Mucosa of descending colon (tissue), 3 donors: ENCODE measurements at places on chromosomes 4 and X. TPM values are rescaled to one million over a fixed set of nuclear protein-coding genes. Genes with fewer than 3 reads are reported as not detected.
A peak's percentile ranks its signal among the peaks of the same experiment; 100 is the strongest.

The SPANXA1 gene
- total RNA-seq: not detected

GRCh38 chr4:76801621-76802235 is 96.2 kb downstream of the SOWAHB start:
- DNase-seq: no peak

GRCh38 chr4:85873566-85873965 is 398.6 kb downstream of the ARHGAP24 start:
- no peak for DNase-seq

The IL2 gene
- total RNA-seq: not detected

- no peak for DNase-seq
These were observed 49.0 kb downstream of the SH2D1A start for GRCh38 chrX:124395145-124395880.

DNA sequence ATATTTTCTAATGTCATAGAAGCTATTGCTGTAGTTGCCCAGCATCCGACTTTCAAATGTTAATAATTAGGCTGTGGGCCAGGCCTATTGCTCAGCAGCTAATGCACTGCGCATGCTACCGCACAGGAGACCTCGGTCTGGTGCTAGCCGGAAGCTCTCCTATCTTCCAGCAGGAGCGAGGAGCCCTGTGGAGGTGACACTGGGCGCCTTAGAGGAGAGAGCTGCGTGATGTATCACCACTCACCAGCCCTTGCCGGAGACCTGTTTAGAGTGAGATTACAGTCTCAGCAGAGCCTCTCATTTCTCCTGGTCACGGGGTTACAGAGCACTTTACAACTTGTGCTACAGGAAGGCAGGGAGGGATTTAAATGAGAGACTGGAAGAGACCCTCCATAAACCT is 31.1 kb upstream of the MID1IP1 start:
- DNase-seq: no peak

The PCDH10 gene
- total RNA-seq: 0.32 TPM

DNA sequence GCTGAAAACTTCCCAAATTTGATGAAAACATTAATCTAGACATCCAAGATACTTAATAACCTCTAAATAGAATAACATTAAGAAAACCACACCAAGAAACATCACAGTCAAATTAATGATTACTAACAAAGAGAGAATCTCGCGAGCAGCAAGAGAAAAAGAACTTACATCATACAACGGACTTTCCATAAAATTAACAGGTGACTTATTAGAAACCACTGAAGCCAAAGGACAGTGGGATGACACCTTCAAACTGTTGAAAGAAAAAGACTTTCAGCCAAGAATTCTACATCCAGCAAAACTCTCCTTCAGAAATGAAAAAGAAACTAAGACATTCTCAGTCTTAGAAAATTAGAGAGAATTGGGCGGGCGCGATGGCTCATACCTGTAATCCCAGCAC is 232.0 kb downstream of the SNCA start:
- no peak for DNase-seq

- DNase-seq: no peak
These were observed 743.3 kb upstream of the SLIT2 start for GRCh38 chr4:19508442-19508841.

The RBMXL3 gene
- total RNA-seq: not detected

DNA sequence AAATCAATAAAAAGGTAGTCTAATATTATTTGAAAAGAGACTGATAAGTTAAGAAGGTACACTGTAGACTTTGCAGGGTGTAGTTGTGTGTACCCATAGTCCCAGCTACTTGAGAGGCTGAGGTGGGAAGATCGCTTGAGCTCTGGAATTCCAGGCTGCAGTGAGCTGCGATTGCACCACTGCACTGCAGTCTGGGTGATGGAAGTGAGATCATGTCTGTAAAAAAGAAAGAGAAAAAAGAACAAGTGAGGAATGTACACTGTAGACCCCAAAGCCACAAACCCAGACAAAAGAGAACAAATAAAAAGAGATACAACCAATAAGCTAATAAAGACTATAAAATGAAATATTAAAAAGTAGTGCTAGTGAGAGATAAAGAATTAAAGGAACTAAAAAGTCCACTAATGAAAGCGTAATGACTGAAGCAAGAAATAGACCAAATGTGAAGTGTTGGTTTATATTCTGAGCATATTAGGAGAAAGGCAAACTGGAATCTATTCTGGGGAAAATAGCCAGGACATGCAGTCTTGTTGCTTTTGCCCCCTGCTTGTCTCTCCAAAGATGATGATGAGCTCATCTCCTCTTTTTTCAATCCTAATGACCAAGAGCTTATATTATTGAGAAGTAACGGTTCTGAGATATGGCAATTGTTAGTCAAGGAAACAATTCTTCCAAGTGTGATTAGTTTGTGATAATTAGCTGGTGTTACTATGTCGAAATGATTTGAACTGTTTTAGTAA is 19.1 kb downstream of the GSX2 start:
- DNase-seq: no peak

The ARAP2 gene
- 21.7 TPM for total RNA-seq

- no peak for DNase-seq
These were observed 57.1 kb upstream of the EFHC2 start for GRCh38 chrX:44400588-44400987.

The SLC6A14 gene
- 0.17 TPM for total RNA-seq

DNA sequence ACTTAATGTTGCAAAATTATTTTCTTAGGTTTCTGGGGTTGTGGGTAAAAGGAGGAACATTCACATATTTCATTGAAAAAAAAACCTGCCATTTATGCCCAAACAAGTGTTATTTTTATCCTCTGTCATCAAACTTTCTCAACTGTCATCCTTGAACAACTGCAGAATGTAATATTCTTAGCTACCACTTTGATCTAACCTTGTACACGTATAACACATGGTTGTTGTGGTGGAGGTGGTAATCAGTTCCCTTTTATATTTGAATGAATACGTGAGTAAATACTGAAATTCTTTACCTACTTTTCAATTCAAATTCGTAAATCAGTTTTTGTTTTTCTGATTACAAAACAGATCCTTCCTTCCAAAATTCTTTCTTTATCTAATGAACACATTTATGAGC is 3.8 kb upstream of the AMMECR1 start:
- no peak for DNase-seq

- DNase-seq: no peak
These were observed 376.0 kb downstream of the BCOR start for GRCh38 chrX:39721566-39722279.

The HSD17B13 gene
- 1.8 TPM for total RNA-seq

The SLC25A43 gene
- 23.3 TPM for total RNA-seq

DNA sequence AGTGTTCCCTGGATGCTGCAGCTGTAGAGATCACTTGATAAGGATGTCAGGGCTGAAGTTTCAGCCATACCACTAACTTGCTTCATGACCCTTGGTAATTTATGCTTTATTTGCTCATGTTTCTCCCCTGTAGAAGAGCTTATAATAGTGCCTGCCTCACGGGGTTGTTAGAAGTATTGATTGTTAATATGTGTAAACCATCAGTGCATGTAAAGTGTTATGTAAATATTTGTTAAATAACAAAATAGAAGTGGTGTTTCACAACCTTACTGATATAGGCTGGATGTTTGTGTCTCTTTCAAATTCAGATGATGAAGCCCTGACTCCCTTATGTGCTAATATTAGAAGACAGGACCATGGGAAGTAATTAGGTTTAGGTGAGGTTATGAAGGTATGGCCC is 1.5 kb upstream of the CXCL2 start:
- no peak for DNase-seq

- no peak for DNase-seq
These were observed 261.5 kb downstream of the DCHS2 start for GRCh38 chr4:154230091-154230490.

The KCND1 gene
- total RNA-seq: 0.87 TPM

DNA sequence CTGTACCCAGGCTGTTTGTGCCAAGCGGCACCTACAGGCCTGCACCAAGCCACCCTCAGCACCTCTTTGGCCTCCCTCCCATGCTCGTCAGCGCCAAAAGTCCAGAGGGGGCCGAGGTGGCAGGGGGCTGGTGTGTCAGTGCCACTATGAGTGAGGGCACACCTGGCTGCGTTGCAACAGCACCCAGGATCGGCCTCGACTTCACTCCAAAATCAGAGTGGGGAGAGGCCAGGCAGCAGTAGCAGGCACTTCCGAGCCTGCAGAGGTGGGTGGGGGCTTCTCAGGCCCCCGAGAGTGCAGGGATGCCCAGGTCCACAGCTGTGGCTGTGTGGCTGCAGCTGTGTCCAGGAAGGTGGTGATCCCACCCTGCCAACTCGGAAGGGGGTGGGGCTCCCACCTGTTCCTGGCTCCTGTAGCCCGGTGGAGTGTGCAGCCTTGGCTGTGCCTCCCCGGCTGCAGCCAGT is 58.5 kb downstream of the PPA2 start:
- DNase-seq: no peak

The DCAF4L1 gene
- total RNA-seq: 0.09 TPM

GRCh38 chrX:148310426-148311165 is 189.8 kb upstream of the AFF2 start:
- peak; percentile 26 for DNase-seq

GRCh38 chr4:40211224-40212185 is 14.7 kb downstream of the RHOH start:
- DNase-seq: no peak

The RBM3 gene
- total RNA-seq: 406 TPM

DNA sequence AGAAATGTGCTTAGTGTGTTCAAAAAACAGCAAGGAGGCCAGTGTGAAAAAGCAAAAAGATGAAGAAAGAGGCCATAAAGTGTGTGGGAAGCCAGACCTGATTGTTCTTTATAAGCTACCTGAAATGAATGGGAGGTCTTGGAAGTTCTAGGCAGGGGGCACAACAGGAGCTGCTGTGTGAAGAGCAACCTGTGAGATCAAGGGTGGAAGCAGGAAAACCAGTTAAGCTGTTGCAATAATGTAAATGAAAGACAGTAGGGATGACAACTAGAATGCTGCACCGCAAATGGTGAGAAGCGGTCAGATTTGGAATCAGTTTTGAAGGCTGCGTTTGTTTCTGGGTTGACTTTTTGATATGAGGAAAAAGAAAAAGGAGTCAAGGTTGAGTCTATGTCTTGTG is 123.5 kb downstream of the TMEM144 start:
- DNase-seq: no peak

The NDNF gene
- total RNA-seq: 10.3 TPM

The SPOCK3 gene
- 0.55 TPM for total RNA-seq

DNA sequence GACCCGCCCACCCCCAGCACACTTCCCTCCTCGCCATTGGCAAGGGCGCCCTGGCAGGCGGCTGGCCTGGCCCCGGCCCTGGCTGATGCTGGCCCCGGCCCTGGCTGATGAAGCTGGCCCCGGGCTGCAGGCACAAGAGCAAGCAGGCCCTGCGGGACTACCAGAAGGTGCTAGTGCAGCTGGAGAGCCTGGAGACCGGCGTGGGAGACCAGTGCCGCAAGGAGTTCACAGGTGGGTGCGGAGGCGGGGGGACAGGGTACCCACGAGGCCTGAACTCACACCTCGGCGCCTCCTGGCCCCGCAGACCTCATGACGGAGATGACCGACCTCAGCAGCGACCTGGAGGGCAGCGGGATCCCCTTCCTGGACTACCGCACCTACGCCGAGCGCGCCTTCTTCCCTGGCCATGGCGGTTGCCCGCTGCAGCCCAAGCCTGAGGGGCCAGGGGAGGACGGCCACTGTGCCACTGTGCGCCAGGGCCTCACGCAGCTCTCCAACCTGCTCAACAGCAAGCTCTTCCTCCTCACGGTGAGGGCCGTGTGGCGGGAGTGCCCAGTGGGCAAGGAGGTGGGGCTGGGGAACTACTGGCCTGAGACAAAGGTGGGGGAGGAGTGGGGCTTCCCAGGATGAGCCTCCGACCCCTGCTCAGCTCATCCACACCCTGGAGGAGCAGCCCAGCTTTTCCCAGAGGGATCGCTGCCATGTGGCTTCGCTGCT is 6.1 kb upstream of the SRPK3 start:
- DNase-seq: peak; percentile 40

GRCh38 chrX:10174810-10175209 is 18.0 kb downstream of the CLCN4 start:
- no peak for DNase-seq

DNA sequence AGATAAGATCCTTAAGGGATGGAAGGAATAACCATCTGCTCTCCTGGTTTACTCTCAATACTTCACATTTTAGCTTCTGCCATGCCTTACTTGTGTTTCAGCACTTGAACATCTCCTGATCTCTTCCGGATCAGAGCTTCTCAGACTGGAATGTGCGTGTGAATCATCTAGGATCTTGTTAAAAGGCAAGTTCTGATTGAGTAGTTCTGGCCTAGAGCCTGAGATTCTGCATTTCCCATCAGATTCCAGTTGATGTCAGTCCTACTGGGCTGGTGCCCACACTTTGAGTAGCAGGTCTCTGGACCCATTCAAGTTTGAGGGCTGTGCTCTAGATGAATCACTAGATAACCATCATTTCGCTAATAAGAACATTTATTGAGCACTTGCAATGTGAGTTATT is 20.0 kb downstream of the NDP start:
- DNase-seq: no peak

DNA sequence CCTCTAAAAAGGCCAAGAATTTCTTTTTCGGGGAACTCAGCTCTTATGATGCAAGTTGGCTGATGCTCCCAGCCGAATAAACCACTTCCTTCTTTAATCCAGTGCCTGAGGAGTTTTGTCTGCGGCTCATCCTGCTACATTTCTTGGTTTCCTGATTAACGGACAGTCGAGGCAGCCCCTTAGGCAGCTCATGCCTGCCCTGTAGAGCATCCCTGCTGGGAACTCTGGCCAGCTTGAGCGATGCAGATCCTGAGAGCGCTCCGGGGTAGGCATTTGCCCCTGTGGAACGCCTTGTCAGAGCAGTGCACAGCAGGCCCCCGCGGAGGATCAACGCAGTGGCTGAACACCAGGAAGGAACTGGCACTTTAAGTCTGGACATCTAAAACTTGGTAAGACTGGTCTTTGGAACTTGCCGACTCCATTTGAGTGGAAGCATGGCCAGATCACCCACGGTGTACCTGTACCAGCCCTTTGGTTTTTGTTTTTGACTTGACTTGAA is 3.1 kb downstream of the CT45A10 start:
- no peak for DNase-seq

GRCh38 chr4:134862116-134862515 is 660.5 kb upstream of the PABPC4L start:
- no peak for DNase-seq

DNA sequence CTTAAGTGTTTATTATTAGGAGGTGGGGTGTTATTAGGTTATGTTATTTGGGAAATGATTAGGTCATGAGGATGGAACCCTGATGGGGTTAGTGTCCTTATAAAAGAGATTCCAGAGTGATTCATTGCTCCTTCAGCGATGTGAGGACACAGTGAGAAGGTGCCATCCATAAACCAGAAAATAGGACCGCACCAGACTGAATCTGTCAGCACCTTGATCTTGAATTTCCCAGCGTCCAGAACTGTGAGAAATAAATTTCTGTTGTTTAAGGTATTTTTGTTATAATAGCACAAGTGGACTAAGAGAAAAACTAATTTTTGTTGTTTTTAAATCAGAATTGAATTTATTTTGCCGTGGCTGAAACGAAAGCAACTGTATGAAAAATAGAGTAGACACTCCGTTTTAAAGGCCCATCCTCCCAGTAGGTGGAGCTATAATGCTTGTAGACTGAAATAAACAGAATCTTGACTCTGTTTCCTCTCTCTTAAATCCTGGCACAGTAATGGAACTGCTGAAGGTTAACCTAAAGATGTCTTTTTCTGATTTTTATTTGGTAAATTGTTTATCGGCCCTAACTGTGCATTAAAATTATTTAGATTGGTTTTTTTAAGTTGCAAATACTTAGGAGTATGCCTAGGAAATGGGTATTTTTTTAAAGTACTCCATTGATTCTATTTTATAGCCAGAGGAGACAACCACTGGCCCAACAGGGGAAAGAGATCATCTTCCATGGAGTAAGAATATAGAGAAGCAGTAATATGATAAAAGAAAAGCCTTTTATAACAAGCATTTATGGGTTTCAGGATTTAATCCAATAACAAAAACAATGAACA is 133.2 kb upstream of the ADAMTS3 start:
- no peak for DNase-seq

The PITX2 gene
- total RNA-seq: 0.51 TPM

GRCh38 chrX:30863974-30864373 is 25.1 kb downstream of the TAB3 start:
- DNase-seq: peak; percentile 12
